NCI-H187 (cell line): ENCODE measurements at places on chromosomes 6 and 20.

- no peak for DNase-seq
These were observed 35.3 kb upstream of the BCAS1 start for GRCh38 chr20:54105653-54106052.

GRCh38 chr6:136801581-136801980 is 9.3 kb upstream of the MAP3K5 start:
- no peak for DNase-seq

DNA sequence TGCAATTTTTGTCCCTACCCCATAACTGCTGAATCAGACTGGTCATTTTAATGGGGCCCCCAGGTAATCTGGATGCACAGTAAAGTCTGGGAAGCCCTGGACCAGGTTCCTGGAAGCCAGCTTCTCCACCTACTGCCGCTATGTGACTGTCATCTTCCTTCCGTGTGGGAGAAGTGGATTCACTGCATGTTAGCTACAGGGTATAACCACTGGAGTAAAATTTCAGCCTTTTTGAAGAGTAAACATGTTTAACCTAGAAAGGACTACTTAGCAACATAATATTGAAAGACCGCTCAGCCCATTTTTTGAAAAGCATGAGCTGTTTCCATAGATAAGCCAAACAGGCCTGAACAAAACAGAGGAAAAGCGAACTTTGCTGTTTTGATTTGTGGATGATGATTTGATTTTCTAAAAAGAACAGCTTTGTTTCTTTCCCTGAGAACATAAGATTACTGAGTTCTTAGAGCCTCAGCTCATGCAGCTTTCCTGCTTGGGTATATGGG is 208.1 kb downstream of the PLCB4 start:
- DNase-seq = no peak

GRCh38 chr6:100001915-100002388 is 7.9 kb upstream of the MCHR2 start:
- DNase-seq = peak; percentile 2

DNA sequence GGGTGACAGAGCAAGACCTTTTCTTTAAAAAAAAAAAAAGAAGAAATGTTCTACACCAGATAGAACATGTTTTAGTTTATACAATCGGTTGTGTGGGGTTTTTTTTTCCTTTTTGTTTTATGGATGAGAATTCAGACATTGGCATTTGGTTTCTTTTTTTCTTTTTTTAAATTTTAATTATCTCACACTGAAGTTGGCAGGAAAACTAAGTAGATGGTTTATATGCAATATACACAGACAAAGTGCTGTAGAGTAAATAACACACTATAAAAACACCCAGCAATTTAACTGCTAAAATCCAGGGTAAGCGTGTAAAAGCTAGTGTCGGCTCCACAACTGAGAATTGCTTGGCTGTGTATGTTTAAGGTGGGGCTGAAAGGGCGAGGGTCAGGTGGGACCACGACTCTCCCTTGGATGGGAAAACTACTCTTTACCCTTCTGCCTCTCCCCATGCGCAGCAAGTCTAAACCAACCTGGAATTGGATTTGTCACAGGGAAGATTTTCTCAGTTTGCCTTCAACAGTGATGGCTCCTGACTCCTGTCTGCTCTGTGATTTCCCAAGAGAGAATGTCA is 147.1 kb upstream of the MARCKS start:
- DNase-seq = no peak

DNA sequence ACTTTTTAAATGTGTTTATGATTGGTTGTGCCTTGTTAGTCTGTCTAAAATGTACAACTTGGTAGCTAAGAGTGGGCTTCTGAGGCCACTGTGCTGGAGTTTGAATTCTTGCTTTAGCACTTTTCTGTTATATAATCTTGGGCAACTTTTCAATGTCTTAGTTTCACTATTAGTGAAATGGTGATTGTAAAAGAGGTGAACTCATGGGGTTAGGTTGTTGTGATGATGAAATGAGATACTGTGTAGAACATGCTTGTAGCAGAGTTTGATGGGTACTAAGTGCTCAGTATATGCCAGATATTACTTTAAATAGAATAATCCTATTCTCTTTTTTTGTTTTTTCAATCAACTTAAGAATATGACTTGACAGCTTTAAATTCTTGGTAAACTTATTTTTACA is 624.7 kb downstream of the CD109 start:
- DNase-seq = no peak

GRCh38 chr6:64838726-64839125 is 868.3 kb downstream of the EYS start:
- no peak for DNase-seq
